ENCODE measurements at places on chromosomes 16 and 17.
A peak's percentile ranks its signal among the peaks of the same experiment; 100 is the strongest.

DNA sequence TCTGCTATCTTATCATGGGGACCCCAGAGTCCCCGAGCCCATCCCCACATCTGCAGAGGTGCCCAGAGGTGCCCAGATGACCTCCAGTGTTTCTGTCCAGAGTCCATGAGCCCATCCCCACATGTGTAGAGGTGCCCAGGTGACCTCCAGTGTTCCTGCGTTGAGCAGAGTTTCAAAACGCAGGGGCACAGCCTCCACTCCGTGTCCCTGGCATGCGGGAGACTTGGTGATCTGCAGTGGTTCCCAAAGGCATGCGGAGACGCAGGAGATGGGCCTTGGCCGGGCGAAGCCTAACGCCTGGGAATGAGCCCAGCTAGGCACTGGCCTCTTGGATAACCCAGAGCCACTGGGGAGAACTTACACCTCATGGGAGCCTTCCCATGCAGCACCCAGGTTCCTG lies 41.3 kb downstream of the COX4I1 start:
- no peak for DNase-seq

DNA sequence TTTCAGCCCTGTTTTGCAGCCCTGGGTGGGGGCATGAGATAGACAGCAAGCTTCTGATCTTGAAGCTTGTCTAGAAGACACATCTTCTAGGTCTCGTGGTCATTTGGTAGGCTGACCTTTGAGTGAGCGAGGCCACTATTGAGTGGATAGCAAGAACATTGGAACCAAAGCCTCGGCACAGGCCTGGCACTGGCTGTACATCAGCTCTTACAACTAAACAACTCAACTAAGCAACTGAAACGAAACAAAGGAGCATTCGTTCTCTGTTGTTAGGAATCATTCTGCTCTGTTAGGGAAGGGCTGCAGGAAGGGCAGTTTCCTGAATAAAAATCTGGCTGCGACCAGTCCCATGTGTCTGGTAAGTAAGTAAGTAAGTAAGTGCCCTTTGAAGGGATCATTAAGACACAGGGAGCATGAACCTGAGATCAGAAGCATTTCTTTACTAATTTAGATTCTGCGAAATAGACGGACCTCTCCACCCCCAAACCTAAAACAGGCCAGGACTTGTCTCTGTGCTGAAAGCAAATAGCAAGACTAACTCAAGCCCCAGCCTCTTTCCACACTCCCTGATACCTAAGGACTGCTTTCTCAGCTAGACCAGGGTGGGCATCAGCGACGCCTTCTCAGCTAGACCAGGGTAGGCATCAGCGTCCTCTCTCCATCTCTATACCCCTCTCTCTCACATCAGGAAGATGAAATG lies 22.7 kb downstream of the CYB561 start:
- no peak for DNase-seq

- no peak for DNase-seq
Observed at GRCh38 chr16:13030769-13031168, 129.4 kb downstream of the SHISA9 start.

DNA sequence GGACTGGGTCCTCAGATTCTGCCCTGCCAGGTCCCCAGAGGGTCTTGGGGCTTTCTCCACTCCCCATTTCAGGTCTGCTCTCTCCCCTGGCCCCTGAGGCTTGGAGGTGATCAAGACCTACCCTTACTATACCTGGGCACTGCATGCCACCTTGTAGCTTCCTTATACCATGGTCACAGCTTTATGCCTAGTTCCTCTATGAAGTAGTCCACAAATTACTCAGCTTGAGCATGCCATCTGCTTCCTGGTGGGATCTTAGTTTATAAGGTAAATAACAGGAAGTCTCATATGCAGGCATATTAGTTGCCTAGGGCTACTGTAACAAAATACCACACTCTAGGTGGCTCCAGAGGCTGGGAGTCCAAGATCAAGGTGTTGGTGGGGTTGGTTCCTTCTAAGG lies 11.0 kb upstream of the PMFBP1 start:
- no peak for DNase-seq

DNA sequence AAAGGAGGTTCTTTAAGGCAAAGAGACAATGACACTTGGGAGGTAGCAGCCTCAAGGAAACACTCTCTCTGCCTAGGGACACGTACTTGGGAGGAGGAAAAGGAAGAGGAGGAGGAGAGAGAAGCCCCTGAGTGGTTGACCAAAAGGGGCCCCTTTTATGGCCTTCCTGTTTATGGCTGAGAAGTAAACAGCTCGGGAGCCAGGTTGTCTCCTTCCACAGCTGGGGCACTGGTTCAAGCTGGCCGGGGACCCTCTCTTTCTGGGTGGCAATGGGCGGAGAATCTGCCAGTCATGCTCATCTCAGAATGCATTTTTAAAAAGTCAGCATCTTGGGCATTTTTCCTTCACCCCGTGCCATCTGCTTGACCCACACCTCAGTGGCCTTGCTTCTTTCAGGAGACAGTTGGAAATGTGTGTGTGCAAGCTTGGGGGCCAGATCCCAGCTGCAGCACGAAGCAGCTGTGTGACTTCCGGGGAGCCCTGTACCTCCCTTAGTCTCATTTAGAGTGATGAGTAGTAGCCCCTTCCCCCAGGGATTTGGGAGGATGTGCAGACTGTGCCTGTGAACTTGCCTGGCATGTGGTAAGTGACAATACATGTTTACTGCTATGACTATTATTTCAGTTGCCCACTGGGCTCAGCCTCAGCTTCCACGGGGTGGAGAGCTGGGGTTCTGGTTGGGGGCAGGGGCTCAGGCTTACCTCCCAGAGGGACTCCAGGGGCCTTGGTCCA lies 33.8 kb upstream of the SALL1 start:
- no peak for DNase-seq

GRCh38 chr16:69467080-69467479 lies 42.7 kb downstream of the CYB5B start:
- no peak for DNase-seq

DNA sequence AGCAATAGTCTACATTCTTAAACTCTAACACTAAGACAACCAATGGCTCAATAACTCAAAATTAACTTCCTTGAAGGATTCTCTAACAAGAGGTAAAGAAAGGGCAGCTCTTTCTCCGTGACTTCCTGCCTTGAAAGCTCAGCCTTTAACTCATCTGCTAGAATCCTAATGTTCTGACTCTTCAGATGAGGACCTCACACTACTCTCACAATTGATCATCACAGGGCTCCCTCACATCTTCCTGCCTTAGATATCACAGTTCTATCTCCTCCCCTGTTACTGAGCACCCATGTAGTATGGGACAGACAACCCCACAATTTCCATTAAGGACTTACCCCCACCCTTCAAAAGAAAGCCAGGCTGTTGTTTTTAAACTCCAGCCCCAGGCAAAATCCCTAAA lies 33.5 kb downstream of the SMURF2 start:
- no peak for DNase-seq

DNA sequence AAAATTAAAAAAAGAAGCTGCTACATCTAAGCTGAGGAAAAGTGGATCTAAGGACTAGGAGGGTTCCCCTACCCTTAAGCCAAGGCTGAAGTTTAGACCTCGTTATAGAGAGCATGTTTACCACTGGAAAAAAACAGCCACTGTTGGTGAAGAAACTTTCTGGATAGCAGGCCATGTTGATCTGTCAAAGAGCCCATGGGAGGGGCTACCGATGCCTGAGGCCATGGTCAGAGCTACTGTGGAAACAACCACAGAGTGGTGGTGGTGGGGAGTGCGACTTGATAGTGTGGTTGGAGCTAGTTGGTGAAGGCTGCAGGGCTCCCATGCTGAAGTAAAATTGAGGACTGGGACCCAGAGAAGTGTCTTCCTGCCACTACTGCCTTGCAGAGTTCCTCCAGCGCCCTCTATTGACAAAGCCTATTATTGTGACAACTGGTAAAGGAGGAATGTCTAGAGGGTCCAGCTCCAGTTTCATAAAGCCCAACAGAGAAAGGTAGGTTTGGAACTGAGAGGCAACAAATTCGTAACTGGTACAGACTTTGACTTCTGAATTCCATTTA lies 12.7 kb upstream of the FAM20A start:
- DNase-seq, result no peak

GRCh38 chr16:85171759-85172454 lies 59.6 kb upstream of the CIBAR2 start:
- DNase-seq, result no peak

DNA sequence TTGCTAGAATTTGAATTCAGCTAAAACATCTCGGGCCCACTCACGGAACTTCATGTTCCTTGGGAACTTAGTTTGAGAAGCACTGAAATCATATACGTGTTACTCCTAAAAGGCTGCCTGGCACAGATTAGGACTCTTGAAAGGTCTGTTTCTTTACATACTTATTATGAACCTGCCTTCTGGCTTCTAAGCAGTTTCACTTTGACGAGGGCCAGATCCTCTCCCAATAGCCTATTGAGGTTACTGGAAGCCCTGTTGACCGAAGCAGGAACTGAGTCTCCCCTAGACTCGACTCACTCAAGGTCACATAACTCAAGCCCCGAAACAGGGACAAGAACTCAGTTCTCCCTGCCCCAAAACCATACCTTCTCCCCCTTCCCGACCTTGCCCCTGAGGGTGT lies 121.9 kb upstream of the PLCG2 start:
- DNase-seq, result no peak

DNA sequence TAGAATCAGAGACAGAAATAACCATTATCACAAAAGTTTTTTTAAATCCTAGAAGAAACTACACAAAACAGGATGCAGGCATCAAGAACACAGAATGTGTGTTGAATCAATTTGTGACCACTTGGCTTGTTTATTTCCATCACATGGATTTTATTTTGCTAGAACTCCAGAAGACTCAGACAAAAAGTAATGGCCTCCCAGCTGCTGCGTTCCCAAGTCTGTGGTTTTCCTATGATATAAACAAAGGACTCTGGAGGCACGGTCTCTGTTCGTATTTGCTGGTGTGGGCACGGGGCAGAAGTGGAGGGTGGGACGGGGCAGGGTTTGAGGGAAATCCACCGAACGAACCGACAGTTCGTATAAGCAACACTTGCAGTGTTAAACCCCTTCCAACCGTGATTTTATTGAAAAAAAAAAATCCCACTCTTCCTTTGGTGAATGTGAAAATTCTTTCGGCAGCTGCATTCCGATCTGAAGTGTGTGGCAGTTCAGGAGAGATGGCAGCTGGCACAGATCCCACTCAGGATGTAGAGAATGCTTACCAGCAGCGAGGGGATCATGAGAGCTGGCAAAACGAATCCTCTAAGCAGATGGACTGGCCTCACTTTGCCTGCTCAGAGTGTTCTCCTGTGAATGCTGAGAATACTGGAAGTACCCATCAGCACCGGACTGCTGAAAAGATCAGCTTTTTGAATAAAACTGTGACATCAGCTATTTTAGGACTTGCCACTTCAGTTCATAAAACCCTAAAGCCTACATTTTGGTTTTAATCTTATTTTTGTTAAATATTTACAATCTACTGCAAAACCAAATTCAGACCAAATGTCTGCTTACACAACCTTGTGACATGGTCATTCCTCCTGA lies 165.2 kb downstream of the VPS53 start:
- no peak for DNase-seq

DNA sequence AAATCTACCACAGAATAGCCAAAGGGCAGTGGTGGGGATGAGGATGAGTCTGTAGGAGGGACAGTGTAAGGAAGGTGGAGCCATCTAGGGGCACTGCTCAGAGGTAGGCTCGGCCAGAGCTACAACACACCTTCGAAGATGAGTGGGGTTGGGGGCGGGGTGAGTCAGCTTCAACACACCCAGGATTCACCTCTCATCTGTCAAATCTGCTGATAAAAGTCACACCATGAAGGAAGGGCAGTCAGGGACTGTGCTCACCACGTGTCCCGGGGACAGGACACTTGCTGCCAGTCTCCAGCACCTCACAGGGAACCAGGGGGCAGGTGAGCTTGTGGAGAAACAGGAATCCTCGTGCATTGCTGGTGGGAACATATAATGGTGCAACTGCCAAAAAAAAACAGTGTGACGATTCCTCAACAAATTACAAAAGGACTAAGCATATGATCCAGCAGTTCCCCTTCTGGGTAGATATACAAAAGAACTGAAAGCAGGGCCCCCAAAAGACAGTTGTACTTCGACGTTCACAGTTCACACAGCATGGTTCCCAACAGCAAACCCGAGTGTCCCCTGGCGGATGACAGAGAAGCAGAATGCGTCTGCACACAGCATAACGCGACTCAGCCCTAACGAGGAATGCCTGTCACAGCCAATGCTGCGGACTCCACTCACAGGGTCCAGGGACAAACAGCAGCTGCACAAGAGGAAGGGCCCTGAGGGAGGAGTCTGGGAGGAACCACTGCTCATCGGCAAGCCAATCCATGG lies 133.1 kb downstream of the ANKRD11 start:
- DNase-seq, result peak; percentile 50

- DNase-seq, result no peak
Observed at GRCh38 chr17:4492721-4493561, 5.7 kb upstream of the SPNS2 start.

GRCh38 chr17:8883353-8883752 lies 15.9 kb upstream of the PIK3R6 start:
- DNase-seq, result no peak

DNA sequence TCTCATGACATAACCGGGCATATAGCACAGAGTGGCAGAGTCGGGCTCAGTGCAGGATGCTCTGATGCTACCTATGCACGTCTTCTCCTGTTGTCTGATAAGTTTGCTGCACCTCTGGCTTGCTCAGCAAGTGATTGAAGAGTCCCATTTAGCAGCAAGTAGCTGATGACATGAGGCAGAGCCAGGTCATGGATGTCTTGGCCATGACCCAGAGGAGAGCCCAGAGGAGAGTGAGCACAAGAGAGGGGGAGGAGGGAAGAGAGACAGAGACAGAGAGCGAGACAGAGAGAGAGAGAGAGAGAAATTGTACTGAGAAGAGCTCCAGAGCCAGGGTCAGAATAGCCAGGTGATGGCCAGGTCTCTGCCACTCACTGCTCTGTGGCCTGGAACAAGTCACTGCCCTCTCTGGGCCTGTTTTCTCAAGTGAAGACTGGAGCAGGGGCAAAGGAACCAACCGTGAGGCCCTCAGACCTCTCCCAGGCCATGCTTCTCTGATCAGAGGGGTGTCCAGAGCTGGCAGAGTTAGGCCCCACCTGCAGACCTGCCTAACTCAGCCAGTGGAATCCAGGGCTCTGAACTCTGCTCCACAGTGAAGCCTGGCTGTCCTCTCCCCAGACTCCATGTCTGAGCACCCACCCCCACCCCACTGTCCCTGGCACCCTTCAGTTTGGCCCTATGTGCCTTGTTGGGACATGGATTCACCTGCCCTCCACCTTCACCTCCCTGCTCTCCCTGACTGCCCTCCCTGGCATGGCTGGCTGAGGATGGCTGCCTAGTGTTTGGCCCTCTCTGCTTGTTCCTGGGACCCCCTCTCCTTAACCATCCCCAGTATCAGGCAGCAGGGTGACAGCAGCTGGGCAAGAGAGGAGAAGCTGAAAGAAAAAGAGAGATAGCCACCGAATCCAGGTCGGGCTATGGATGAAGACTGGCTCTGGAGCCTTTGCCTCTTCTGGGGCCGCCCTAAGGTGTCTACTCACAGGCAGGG lies 4.3 kb upstream of the KRT35 start:
- no peak for DNase-seq

Data from hypothalamus (tissue), 51 donors.